Stimulated activated CD4-positive, alpha-beta T cell treated with anti-CD3 and anti-CD28 coated beads, Interleukin-1b, Interleukin-23, amount 100 ng/mL, for 1 hour (primary cell): ENCODE measurements at places on chromosomes 16 and 17.

- no peak for DNase-seq
Measured at GRCh38 chr16:79217375-79218011, 383.0 kb downstream of the MAF start.

- DNase-seq = no peak
Measured at GRCh38 chr17:77214743-77215142, 74.0 kb downstream of the SEC14L1 start.

DNA sequence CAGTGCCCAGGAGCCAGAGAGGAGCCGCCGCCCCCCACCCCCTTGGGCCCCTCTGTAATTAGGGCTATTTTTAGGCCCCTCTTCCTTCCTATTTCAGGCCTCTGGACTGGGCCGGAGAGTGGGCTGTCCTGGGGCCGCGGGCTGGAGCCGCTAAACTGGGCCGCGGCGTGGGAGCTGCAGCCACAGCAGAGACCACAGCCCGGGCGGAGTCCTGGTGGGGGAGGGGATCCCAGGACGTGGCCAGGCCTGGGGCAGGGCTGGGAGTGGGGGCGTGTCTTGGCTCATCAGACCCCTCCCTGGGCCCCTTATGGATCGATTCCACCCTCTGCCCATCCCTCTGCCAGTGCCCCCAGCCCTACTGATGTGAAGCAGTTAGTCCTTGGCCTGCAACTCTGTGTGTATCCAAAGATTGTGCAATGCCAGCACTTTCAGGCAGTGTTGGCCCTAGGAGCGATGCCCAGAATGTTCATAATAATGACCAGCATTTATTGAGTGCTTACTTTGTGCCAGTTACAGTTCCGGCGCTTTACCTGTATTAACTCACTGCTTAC lies 15.0 kb upstream of the TAC4 start:
- DNase-seq = no peak

DNA sequence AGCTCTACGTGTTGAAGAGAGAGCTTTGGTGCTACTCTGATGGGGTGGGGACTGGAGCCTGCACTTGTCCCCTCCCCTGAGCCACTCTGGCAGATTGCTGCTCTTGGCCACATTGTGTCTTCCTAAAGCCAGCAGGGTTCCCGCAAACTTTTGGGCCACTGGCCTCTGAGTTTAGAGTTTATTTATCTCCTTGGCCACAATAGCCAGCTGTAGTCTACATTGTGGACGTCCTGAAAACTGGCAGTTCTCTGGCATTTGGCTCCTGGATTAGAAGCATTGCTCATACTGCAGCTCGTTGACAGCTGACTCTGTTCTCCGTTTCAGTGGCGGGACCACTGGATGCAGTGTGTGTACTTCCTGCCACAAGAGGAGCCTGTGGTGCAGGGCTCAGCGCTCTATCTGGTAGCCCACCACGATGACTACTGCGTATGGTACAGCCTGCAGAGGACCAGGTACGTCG lies 34.6 kb downstream of the PRMT7 start:
- DNase-seq = no peak

GRCh38 chr17:37218849-37219248 lies 156.9 kb upstream of the C17orf78 start:
- no peak for DNase-seq

DNA sequence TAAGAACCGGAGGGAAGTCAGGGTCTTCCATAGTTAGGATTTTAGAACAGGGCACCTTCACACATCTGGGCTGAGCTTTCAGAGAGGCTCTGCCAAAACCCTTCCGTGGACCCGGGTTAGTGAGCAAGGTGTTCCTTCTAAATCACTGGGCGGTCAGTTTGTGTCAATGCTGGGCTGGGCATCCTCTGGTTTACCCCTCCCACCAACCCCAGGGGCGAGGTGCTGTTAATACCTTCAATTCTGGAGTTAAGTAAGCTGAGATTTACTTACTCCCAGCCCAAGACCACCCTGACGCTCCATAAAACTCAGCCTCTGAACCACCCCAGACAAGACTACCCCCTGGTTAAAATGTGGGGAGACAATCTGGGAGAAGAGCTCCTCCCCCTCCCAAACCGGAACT lies 1.0 kb downstream of the TMEM92 start:
- DNase-seq = no peak

GRCh38 chr17:17298108-17298507 lies 5.1 kb upstream of the NT5M start:
- no peak for DNase-seq

DNA sequence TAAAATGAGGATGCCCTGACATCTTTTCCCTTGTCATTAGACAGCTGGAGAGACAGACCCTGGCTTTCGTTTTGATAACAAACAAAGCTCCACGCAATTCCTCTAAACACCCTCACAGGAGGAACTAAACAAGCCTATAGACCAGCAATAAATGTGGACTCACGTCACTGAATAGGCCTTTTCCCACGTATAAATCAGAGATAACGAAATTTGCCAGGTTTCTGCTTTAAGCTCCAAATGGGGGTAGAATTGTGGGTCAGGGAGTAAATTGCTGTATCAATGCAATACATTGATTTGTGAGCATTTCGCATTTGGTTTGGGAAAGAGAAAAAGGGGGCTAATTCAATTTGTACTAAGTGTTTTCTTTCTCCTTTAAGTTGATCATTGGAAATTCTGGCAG lies 256.0 kb downstream of the PMP22 start:
- DNase-seq = no peak
